ENCODE measurements at places on chromosomes 6 and 20. TPM values are rescaled to one million over a fixed set of nuclear protein-coding genes. Genes with fewer than 3 reads are reported as not detected.

OTOR gene
- not detected for total RNA-seq

PTGIS gene
- 6.1 TPM for total RNA-seq

BAG2 gene
- 32.8 TPM for total RNA-seq

C6orf58 gene
- not detected for total RNA-seq

NCOA5 gene
- 18.6 TPM for total RNA-seq

RIPOR2 gene
- 5.2 TPM for total RNA-seq

HRH3 gene
- total RNA-seq, result not detected

TCEA2 gene
- total RNA-seq, result 20.7 TPM

ADAT2 gene
- total RNA-seq, result 3.0 TPM

TMEM170B gene
- total RNA-seq, result 2.3 TPM

STMND1 gene
- total RNA-seq, result not detected

GGTLC1 gene
- not detected for total RNA-seq

Data from fibroblast of villous mesenchyme (primary cell).